ENCODE measurements at places on chromosomes 7 and 10.

GRCh38 chr10:95247881-95248583, 42.8 kb downstream of the PDLIM1 start:
- DNase-seq: no peak

DNA sequence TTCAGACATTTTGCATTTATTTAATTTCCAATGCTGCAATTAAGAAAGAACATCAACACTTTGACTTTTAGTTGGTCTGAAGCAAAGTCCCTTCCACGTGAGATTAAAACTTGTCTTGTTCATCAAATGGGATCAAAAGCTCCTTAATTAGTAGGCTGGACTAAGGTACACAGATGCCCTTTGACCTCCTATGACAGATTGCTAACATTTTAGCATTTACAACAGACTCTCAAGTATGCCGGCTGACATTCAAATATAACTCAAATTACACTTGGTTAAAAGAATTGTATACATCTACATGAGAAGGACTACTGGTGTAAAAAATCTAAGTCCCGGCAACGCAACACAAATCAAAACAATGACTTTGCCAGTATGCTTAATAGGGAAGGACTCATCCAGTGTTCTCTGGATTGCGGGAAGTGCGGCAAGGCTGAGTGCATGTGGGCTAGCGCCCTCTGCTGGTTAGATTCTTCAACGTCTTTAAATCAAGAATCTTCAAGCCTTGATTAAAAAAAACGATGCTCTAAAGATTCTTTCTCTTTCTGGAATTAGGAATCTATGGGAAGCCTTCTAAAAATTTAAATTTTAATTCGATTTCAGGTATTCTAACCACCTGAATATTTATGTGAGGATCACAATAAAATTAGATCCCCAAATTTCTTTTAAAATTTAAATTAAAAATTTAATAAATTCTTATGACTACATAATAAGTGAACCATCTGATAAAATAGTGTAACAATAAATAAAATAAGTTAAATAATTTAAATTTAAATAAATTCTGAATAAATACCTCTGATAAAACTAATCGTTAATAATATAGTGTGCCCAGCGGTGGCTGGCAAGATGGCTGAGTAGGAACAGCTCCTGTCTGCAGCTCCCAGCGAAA, 444.7 kb downstream of the DGKB start:
- DNase-seq: no peak

DNA sequence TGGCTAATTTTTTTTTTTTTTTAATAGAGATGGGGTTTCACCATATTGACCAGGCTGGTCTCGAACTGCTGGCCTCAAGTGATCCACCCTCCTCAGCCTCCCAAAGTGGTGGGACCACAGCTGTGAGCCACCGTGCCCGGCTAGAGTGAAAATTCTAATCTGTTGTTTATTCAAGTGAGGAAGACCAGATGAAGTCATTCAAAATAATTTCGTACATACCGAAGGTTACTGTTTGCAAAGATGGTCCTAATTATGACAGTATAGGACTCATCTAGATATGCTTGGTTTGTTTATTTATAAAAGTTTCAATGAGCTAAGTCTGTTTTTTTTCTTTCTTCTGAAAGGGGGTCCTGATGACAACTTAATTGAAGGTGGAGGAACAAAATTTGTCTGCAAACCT, 376.8 kb downstream of the EXOC4 start:
- DNase-seq: no peak

DNA sequence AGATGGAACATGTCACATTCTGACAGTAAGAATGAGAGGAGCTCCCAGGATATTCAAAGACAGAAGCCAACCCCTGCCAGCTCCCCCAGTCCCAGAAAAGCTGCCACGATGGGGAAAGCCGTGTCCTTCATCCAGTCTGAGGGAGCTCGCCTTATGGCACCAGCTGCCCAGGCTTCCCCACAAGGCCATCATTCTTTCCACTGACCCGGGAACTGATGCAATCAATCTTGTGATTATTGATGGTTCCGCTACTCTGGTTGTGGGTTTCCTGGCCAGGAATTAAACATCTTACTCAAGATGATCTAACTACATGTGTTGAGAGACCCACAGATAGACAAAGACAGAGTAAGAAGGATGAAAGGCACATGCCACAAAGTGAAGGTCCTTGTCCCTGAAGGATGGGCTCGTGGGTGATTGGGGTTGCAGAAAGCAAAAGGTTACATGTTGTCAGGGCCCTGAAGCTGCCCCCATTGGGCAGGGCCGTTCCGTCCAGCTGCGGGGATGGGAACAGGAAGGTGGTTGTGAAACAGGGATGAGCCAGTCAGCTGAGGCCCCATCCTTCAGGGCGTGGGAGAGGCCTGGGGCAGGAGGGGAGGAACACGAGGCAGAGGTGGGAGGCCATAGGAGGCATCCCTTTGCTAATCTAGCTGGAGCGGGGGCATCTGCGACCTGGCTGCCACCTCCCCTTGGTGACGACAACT, 127.6 kb downstream of the OAT start:
- no peak for DNase-seq

GRCh38 chr7:46317256-46317655, 396.2 kb upstream of the IGFBP3 start:
- DNase-seq: no peak

- no peak for DNase-seq
These were observed 303.0 kb downstream of the ELMO1 start for GRCh38 chr7:37145682-37146081.

Measured in esophagus squamous epithelium (tissue), 5 donors.